Stimulated activated CD8-positive, alpha-beta memory T cell treated with anti-CD3 and anti-CD28 coated beads, Interleukin-2, amount 100 ng/mL, for 48 hours (primary cell): ENCODE measurements at places on chromosomes 2 and 18.
A peak's percentile ranks its signal among the peaks of the same experiment; 100 is the strongest.

DNA sequence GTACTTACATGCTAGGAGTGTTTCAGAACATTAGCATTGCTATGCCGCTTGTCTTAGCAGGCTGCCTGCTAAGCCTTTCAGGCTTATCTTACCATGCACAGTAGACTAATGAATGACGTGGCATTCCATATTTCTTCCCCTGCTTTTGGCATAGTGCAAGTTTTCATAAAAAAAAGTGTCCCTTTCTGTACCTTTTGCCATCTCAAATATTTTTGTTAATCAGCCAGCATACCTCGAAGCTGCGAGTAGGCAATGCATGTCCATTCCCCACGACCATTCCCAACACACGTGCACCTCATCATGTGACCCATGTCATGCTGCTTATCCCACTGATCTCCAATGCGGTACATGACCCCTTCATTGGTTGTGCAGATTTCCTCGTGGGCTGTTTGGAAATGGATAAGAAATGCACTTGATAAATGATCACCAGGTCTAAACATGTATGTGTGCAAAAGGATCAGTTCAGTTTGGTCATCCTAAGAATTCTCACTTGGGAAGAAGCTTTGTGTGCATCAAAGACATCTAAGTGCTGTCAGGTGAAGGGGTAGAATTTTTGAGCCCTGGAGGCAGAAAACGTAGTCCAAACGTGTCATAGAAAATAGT, 13.9 kb downstream of the FN1 start:
- no peak for DNase-seq

- no peak for DNase-seq
These were observed 236.1 kb downstream of the GCA start for GRCh38 chr2:162579986-162580385.

DNA sequence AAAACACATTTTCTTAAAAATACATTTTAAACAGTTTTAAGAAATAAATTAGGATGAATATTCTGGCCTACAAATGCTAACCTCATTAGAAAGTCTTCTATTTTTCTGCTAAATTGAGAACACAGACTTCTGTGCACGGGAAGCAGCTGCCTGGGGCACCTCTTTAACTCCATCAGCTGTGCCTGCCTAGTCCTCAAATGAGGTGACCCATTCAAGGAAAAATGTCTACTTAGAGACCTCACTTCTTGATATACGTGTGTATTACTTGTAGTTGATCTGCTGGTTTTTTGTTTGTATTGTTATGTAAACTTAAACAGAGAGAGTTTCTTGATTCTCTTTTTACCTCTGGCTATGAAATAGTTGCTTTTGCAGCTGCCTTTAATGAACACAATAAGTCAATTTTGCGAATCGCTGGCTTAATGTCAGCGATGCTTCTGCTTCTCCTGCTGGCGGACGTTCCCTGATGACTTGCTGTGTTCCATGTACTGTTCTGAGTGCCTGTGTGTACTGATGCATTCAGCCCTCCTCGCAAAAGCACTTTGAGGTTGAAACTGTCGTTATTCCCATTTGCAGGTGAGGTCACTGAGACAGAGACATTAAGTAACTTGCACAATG, 88.7 kb upstream of the TXNDC2 start:
- no peak for DNase-seq

DNA sequence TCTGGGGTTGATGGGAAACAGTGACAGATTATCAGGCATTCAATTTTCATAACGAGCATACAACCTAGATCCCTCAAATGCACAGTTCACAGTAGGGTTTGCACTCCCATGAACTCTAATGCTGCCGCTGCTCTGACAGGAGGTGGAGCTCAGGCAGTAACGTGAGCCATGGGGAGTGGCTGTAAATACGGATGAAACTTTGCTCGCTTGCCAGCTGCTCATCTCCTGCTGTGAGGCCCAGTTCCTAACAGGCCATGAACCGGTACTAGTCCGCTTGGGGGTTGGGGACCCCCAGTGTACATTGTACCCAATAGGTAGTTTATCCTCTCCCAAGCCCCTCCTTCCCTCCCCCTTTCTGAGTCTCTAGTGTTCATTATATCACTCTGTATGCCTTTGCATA, 94.6 kb downstream of the PTH2R start:
- DNase-seq = no peak

DNA sequence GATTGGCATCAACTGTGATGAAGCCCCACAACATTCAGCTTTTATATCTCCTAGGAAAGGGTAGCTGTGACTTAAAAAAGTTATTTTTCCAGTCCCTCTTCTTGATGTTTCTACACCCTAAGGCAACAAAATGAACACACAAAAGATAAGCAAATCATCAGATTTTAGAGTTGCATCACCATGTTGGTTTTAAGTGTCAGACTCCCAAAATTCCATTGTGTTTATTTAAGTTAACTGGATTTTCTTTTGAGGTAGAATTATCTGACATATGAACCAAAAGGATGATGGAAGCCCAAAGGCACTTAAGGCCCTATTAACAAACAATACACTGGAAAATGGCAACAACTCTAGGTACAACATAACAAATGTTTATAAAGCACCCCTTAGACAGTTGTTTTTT, 261.7 kb upstream of the SLC39A10 start:
- DNase-seq = no peak

DNA sequence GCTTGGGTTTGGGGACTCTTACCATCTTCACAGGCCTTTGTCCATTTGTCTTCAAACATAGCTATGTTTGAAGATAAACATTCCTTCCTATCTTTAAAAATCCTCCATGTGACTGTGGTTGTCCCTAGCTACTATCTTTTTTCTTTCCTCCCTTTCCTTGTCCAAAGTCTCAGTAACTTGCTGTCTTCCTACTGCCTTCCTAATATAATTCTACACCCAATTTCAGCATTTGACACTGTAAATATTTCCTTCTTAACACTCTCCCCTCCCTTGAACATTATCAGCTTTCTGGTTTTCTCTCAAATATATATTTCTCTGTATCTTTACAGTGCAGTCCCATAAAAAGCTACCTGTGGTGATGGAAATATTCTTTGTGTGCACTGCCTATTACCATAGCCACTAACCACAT, 5.3 kb upstream of the SP3 start:
- DNase-seq = no peak

- DNase-seq = no peak
These were observed 778 bp downstream of the DYNC2LI1 start for GRCh38 chr2:43774617-43775016.

- DNase-seq = peak; percentile 66
These were observed 106.9 kb downstream of the FBXO15 start for GRCh38 chr18:74040459-74041332.

GRCh38 chr2:232349546-232349945, 29.0 kb upstream of the ALPP start:
- no peak for DNase-seq

GRCh38 chr2:205245001-205245400, 437.3 kb upstream of the NRP2 start:
- no peak for DNase-seq

- DNase-seq = no peak
These were observed 48.0 kb downstream of the KCNIP3 start for GRCh38 chr2:95345081-95345562.

GRCh38 chr2:174066871-174067270, 101.7 kb upstream of the SP3 start:
- DNase-seq = no peak

- DNase-seq = no peak
These were observed 34.6 kb downstream of the ZNF516 start for GRCh38 chr18:76460482-76460881.

- no peak for DNase-seq
These were observed 40.9 kb downstream of the STAT4 start for GRCh38 chr2:191109888-191110287.

DNA sequence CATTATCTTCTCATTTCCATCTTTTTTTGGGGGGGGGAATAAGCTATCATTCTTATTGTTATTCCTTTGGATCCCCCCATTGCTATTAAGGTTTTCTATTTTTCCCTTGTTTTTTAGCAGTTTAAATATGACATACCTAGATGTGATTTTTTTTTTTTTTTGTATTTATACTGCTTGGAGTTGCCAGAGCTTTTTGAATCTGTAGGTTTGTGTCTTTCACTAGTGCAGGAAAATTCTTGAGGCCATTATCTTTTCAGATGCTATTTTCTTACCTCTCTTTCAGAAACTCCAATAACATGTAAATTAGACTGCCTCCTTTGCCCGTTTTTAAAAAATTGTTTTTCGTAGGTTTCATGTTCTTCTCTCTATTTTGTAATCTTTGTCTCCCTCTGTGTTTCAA, 88.6 kb downstream of the WDR7 start:
- no peak for DNase-seq
